B cell (primary cell): ENCODE measurements at places on chromosomes 16 and 17. TPM values are rescaled to one million over a fixed set of nuclear protein-coding genes. Genes with fewer than 3 reads are reported as not detected.

DNA sequence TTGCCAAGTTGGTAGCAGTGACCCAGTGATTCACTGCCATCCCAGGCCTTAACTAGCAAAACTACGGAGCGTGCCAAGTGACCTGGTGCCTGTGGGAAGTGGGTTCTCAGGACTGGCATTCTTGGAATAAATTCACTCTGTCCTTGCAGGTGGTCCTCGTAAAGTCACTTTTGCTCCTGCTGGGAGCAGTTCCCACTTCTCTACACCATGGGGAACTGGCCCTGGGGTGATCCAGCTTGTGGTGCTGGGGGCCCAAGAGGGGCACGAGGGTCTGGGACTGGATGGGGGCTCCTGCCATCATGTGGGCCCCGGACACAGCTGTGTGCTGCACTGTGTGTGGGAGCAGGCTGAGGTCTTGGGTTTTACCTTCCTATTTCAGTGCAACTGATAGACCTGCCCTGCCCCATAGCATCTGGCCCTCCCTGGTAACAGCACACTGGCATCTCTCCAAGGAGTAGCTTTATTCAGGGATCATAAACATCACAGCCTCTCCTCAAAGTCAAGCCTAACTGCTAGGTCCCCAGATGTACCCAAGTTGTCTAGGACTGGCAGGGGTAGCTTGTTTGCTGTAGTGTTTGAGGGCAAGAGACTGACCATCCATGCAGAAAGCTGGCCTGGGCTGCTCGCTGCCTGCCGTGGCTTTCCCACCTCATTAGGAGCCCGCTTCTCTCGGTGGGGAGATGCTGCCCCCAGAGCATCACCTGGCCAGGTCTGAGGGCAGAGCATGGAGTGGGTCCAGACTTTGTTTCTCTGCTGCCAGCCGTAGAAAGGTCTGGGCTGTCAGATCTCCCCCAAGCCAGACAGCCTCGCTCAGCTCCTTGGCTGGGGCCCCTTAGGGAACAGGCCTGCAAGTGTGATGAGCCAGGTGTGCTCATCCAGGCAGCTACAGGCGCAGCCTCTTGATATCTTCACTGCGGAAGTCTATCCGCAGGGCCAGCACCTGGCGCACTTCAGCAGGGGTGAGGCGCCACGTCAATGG is 26.0 kb downstream of the FCSK start:
- no peak for DNase-seq

- no peak for DNase-seq
These were observed 128.7 kb downstream of the XYLT1 start for GRCh38 chr16:17342031-17342430.

- DNase-seq: no peak
These were observed 933 bp upstream of the ATXN7L3 start for GRCh38 chr17:44200478-44201155.

- no peak for DNase-seq
These were observed 164.9 kb upstream of the PLCG2 start for GRCh38 chr16:81614171-81614570.

GRCh38 chr17:10114931-10115535 is 83.4 kb downstream of the GAS7 start:
- DNase-seq: peak; percentile 69

DNA sequence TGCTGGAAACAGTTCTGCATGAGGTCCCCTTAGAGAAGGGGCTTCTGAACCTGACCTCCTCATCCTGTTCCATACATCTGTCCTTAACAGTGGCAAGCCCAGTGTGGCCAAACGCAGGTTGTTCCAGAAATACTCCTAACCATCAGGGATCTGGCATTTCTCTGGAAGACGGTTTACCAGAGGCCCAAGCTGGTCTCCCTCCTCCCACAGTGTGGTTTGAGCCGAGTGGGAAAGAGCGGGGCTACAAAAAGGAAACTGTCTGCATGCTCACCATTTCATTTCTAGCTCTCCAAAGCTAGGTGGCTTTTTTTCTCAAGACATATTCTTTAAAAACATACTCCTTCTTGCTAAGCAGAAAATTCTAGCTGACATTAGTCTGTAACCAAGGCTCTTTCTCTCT is 6.0 kb downstream of the MXRA7 start:
- DNase-seq: no peak

GRCh38 chr17:45225051-45225700 is 3.5 kb downstream of the FMNL1 start:
- peak; percentile 33 for DNase-seq

DNA sequence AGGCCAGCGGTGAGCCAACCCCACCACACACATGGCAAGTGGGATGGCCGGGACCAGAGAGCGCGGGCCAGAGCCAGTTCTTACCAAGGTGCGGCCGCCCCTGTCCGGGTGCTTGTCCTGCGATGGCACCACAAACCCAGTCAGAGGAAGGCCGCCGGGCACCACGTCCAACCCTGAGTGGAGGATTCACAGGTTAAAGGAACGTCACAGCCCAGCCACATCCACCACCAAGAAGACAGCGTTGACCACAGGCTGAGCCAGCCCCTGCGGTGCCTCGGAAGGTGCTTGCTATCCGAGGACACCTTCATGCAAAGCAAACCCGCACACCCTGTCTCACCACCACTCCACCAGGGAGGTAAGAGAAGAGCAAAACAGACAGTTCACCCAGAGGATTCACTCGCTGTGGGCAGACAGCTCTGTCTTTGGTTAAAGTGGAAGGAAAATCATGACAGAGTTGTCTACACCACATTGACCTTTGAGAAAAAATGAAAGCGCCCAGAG is 15.8 kb downstream of the SLX4 start:
- DNase-seq: no peak

- DNase-seq: no peak
These were observed 819.3 kb downstream of the KCNJ2 start for GRCh38 chr17:70988622-70989021.

DNA sequence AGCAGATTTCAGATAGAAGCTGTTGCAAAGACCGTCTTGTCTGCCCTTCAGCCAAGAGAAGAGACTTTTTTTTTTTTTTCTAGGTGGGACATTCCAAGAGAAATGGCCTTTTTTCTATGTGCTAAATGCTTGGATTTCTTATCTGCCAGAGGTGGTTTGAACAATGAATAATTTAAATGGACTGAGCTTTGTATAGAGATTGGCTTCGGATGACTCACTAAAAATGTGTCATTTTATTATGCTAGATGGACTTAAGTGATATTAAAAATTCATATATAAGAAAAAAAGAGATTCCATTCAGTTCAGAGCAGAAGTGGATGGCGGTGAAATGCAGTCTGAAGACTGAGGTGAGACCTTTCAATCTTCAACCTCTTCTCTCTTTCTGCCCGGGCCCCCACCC is 58.4 kb downstream of the MEAK7 start:
- no peak for DNase-seq

GRCh38 chr17:173166-173911 is 8.1 kb downstream of the DOC2B start:
- DNase-seq: no peak

GRCh38 chr17:36069136-36069535 is 5.1 kb downstream of the CCL18 start:
- no peak for DNase-seq

GRCh38 chr16:4604401-4604800 is 10.3 kb downstream of the UBALD1 start:
- no peak for DNase-seq

GRCh38 chr16:58883131-58883530 is 149.0 kb upstream of the GOT2 start:
- DNase-seq: no peak

- DNase-seq: peak; percentile 48
These were observed 64.0 kb downstream of the MYO18A start for GRCh38 chr17:29115961-29116803.

GRCh38 chr17:47316311-47316710 is 7.4 kb upstream of the EFCAB13 start:
- no peak for DNase-seq

DNA sequence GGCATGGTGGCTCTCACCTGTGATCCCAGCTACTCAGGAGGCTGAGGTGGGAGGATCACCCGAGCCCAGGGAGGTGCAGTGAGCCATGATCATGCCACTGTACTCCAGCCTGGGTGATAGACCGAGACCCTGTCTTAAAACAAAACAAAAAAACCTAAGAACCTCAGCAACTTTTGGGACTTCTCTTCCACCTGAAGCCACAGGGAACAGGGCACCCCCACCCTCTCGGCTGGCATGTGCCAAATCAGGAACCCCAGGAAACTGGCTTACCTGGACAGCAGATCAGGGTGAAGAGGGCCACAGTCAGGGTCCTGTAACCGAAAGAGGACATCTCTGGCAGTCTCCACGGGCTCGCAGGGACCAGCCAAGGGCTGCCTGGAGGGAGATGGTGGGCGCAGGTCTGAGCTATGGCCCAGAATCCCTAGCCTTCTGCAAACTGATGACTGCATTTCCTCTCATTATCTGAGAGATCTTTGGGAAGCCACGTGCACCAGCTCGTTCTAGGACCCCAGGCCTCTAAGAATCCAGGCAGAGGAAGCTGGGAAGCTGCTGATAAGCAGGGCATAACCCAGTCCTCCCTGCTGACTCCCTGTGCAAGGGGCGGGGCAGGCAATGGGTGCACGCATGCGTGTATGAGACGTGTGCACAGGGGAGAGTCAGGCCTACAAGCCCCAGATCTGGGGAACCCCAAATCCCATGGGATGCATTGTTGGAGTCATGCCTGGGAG is 8.4 kb downstream of the PRR29 start:
- DNase-seq: peak; percentile 5

GRCh38 chr16:50088302-50088701 is 22.5 kb downstream of the HEATR3 start:
- no peak for DNase-seq

DNA sequence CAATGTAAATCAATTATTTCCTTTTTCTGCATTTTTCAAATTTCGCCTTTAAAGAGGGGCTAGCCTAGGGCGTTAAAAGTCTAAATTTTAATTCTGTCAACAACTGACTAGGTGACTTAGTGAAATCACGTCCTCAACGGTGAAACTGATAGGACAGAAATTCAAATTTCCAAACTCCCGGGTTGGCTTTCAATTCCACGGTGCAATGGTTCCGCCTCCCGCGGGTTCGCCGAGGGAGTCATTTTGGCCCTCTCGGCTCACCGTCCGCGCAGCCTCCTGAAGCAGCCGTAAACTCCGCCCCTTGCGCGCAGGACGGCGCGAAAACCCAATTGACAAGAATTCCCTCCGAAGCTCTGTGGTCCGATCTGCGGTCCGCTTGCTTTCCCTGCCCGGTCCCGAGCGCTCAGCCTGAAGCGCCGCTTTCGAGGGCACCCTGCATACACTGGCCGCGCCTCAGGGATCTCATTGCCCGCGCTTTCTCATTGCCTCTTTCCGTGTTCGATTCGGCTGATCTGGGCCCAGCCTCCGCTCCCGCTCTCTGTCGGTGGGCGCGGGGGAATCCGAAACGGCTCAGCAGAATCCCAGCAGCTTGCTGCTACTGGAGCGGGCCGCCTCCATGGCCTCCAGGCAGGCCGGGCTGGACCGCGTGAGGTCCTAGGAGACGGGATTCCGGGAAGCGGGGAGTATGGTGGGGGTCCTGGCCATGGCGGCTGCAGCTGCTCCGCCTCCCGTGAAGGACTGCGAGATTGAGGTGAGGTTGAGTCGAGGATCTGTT is at the start of gene ATAD5:
Gene ATAD5, plus strand, starts transcription at position 304 of the 775 bp plus-strand sequence. Its CDS starts 382 bp downstream, at position 686.
- DNase-seq: peak; percentile 91

DNA sequence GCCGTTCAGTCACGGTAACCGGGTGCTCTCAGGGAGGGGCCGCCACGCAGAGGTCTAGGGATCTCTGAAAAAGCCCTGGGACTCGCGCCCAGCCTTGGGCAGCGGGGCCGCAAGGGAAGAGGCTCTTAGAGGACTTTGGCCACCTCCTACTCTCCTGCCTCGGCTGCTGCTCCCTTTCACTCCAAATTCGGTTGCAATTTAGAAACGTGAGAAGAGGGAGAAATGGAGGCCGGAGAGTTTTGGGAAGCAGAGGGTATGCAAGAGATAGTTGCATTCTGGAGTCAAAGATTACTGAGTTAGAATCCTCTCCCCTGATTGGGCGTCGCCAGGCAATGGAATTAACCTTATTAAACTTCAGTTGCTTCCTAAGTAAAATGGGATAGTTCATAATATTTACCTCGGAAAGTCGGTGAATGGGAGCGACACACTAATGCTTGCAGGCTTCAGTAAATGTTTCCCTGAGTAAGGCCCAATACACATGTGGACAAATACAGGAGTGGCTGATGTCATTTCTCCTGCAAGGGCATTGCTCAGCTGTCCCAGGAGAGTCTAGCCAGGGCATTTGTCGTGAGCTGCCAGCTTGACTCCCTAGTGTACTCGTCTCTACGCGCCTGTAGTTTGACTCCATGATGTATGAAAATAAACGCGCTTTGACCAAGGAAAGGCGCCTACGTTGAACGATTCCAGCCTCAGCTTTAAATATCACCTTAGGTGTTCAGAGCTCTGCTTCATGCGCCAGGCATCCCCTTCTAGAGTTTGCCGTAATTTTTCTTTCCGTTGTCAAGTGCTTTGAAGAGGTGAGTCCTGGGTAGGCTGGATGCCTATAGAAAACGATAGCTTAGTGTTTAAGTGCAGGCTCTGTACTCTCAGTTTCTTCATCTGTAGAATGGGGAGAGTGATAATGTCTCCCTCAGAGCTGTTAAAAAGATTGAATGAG is 667 bp downstream of the OGFOD1 start:
- peak; percentile 21 for DNase-seq

DNA sequence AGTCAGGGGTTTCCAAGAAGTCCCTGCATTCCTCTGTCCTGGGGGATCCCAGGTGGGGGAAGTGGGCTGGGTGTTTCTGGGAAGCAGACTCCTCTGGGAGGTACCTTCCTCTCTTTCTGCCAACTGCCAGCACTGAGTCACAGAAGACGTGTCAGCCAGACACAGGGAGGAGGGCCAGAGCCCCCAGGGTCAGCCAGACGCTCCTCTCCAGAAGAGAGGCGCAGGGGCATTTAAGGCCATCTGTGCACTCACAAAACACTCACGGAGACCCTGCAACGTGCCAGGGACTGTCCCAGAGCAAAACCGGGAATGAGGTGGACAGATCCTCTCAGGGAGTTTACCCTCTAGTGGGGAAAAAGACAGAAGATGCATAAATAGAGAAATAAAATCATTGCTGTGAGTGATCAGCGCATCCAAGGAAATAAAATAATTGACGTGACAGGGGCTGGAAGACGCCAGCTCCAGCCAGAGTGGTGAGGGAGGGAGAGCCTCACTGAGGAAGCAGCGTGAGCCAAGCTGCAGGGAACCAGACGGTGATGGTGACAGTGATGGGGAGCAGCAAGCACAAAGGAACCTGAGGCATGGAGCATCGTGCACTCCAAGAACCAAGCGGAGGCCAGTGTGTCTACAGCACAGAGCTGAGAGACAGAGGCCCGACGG is 105.4 kb downstream of the ZNF423 start:
- no peak for DNase-seq

GRCh38 chr17:38620551-38621277 is 15.0 kb upstream of the SRCIN1 start:
- DNase-seq: no peak

The TBC1D26 gene
- polyA plus RNA-seq: 0.04 and 0.13 TPM in 2 replicates

The IL17C gene
- polyA plus RNA-seq: 1.3 and 3.5 TPM in 2 replicates

The TMEM88 gene
- polyA plus RNA-seq: 9.5 and 15.9 TPM in 2 replicates

The C1QTNF8 gene
- not detected in 2 replicates for polyA plus RNA-seq

The DBNDD1 gene
- 35.4 and 72.1 TPM in 2 replicates for polyA plus RNA-seq

The ANKFN1 gene
- not detected in 2 replicates for polyA plus RNA-seq

The ADAMTS18 gene
- polyA plus RNA-seq: not detected in 2 replicates

The TMEM94 gene
- 140 and 158 TPM in 2 replicates for polyA plus RNA-seq

The MFSD6L gene
- 0.09 and 0.24 TPM in 2 replicates for polyA plus RNA-seq

The UMOD gene
- polyA plus RNA-seq: not detected in 2 replicates
